H54 (cell line): ENCODE measurements at places on chromosomes 7 and 10.

DNA sequence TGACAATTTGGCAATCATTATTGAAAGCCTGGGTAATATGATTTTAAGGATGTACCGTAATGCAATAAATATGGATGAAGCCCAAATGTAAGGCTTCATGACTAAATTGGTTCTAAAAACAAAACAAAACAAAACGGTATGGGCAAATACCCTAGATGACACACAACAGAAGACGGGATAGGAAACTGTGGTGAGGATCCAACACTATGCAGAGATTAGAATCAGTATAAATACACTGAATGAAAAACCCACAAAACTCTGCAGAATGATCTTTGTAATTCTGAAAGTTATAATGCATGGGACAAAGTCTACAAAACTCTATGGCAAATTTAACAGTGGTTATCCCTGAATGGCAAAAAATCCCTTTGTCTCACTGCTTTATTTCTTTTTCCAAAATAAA, 57.6 kb downstream of the MALSU1 start:
- no peak for DNase-seq

DNA sequence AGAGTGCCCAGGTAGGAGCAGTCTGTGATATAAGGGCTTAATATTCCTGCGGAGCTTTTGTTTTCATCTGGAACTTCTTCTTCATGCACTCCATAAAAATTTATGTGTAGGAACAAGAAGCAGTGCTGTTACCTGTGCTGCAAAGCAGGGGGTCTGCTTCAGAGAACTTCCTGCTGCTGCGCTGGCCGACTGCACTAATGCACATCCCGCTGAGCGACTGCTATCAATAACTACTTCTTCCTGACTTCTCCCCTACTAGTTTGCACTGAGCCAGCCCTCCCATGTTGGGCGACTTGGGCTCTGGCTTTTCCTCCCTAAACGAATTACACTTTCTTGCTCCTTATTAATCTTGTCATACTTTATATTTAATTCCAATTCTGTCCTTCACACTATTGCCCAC, 150.3 kb downstream of the NEBL start:
- DNase-seq = no peak

DNA sequence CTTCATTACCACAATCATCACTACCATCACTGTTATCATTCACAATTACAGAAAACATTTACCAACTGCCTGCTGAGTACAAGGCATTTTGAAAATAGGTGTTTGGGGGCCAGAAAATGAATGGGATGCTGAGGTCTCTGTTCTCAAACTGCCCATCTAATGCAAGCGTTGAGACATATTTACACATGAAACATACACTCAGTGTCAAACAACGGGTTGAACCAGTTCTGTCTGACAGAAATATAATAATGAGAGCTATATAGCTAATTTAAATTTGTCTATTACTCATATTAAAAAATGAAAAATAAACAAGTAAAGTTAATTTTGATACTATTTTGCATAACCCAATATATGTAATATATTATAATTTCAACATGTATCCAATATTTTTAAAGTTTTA, 303.1 kb downstream of the KCNMA1 start:
- no peak for DNase-seq

DNA sequence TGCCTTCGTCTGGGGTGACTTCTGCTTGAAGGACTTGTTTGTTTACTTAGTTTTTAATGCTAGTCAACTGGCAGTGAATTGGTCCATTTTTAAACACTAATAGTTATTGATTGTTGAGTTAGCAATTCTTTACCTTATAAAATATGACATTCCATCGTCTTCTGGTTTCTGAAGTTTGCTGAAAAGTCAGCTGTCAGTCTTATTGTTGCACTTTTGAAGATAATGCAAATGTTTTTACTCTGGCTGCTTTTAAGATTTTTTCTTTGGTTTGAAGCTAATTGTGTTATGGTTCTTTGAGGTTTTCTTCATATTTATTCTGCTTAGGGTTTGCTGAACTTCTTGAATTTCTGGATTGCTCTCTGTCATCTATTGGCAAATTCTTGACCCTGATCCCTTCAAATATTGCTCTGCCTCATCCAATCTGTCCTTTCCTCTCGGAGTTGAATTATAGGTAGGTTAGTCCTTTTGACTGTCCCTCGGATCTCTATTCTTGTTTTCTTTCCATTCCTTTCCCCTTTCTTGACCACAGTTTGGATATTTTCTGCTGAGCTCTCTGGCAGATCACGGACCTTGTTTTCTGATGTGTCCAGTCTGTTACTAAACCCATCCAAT, 24.2 kb downstream of the MGMT start:
- no peak for DNase-seq

DNA sequence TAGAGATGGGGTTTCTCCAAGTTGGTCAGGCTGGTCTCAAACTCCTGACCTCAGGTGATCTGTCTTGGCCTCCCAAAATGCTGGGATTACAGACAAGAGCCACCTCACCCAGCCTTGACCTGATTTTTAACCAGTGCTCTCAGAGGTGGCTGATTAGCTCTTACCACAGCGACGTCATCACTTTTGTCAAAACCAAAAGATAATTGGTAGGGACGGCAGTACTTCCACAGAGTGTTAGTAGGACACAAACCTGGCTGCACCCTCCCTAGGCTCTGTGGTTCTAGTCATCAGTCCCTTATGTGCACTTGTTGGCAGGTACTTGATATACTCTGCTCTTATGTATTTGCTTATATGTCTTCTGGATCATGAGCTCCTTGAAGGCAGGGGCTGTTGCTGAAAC, 74.0 kb downstream of the GPR141 start:
- no peak for DNase-seq
